Articular chondrocyte of knee joint (primary cell): ENCODE measurements at places on chromosomes 7 and 10. TPM values are rescaled to one million over a fixed set of nuclear protein-coding genes. Genes with fewer than 3 reads are reported as not detected.

The RSBN1L gene
- 15.5 and 17.2 TPM in 2 replicates for total RNA-seq

The ABI1 gene
- 87.6 and 93.6 TPM in 2 replicates for total RNA-seq

The CCDC7 gene
- total RNA-seq = 23.1 and 24.8 TPM in 2 replicates

The IQUB gene
- total RNA-seq = 1.2 and 1.6 TPM in 2 replicates

The SLC26A4 gene
- 0.65 and 2.4 TPM in 2 replicates for total RNA-seq

The ANKRD7 gene
- total RNA-seq = 1.7 and 2.8 TPM in 2 replicates

The CALHM3 gene
- total RNA-seq = 0.11 TPM in 1 of 2 replicates, not detected in the other

The C10orf105 gene
- total RNA-seq = 1.8 and 2.9 TPM in 2 replicates

The AKR1D1 gene
- not detected in 2 replicates for total RNA-seq

The NAT16 gene
- total RNA-seq = 0.11 TPM in 1 of 2 replicates, not detected in the other

The C10orf67 gene
- total RNA-seq = not detected in 2 replicates

The NXPH1 gene
- total RNA-seq = not detected in 2 replicates

The ANKRD1 gene
- 0.52 and 5.7 TPM in 2 replicates for total RNA-seq
